ENCODE measurements at places on chromosomes 3 and 15. TPM values are rescaled to one million over a fixed set of nuclear protein-coding genes. Genes with fewer than 3 reads are reported as not detected.

- no peak for DNase-seq
Measured at GRCh38 chr15:71603379-71603778, 207.0 kb upstream of the NR2E3 start.

OCA2 gene
- 0.73 TPM for total RNA-seq

DNA sequence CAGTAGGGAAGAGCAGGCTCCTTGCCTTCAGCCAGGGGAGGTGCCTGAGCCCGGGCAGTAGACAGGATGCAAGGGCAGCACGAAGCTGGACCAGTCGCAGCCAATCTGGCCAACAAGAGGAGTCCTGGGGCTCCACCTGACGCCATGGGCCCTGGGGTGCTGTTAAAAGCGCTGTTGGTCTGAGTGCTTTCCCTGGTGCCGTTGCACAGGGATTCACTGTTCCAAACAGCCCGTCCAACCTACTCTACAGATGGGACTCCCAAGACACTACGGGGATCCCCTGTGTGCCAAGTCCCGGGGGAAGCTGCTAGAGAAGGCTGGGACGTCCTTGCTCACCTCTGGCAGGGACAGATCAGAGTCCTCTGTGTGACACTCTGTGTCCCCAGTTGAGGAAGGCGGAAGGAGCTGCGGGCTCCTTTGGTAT is 632 bp downstream of the CTSH start:
- no peak for DNase-seq

AMIGO3 gene
- total RNA-seq, result 0.91 TPM

DNA sequence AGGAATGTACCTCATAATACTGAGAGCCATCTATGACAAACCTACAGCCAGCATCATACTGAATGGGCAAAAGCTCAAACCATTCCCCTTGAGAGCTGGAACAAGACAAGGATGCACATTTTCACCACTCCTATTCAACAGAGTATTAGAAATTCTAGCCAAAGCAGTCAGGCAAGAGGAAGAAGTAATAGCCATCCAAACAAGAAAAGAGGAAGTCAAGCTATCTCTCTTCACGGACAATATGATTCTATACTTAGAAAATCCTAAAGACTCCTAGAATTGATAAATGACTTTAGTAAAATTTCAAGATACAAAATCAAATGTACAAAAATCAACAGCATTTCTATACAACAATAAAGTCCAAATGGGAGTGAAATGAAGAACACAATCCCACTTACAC is 30.2 kb downstream of the OCA2 start:
- no peak for DNase-seq

All from cerebellum (tissue), 4 donors.